ENCODE measurements at places on chromosomes 12 and 14. TPM values are rescaled to one million over a fixed set of nuclear protein-coding genes. Genes with fewer than 3 reads are reported as not detected.

The PTPN6 gene
- 25.1 TPM for polyA plus RNA-seq

The FOXN4 gene
- 2.3 TPM for polyA plus RNA-seq

The RHEBL1 gene
- 2.1 TPM for polyA plus RNA-seq

The ETFBKMT gene
- 4.4 TPM for polyA plus RNA-seq

The TAS2R19 gene
- 1.6 TPM for polyA plus RNA-seq

- no peak for DNase-seq
Observed at GRCh38 chr14:24576182-24576581, at the start of gene CTSG. Gene CTSG (minus strand): TSS chr14:24576250. CDS start chr14:24576223, 27 bp downstream.

DNA sequence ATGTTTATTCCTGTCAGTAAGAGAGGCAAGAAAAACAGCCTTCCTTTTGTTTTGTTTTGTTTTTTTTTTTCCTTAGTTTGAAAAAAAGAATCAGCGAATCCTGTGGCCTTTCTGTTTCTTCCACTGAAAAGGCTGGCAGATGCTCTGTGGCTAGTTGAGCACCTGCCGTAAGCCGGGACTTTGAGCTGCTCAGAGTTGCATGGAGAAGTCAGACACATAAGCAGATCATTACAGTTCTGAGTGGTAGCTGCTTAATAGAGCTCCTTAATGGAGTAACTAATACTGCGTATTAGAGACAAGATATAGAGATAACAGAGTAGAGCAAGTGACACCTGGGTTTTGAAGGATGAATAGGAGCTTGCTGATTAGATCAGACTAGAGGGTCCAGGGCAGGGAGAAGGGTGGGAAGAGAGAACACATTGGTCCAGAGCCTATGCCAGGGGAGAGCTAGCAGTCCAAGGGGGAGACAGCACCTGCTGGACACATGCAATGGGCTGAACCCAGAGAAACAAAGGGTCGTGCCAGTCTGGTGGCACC lies 129.4 kb downstream of the TSPAN9 start:
- DNase-seq = no peak

DNA sequence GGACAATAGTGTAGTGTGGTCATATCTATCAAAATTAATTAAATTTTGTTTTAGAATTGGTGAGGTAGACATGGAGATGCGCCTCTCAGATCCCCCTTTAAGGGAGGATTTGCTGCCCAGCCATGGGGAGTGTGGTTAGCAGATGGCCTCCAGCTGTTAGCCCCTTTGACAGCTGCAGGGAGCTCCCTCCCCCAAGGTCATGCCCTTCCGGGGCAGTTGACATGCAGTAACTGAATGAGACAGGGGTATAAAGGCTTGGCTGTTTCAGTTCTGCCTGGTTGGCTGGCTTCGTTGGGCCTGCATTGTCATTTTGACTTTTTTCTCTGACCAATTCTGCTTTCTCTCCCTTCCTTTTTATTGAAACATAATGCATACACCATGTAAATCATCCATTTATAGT lies 291.5 kb upstream of the SRRM4 start:
- DNase-seq = peak; percentile 8

DNA sequence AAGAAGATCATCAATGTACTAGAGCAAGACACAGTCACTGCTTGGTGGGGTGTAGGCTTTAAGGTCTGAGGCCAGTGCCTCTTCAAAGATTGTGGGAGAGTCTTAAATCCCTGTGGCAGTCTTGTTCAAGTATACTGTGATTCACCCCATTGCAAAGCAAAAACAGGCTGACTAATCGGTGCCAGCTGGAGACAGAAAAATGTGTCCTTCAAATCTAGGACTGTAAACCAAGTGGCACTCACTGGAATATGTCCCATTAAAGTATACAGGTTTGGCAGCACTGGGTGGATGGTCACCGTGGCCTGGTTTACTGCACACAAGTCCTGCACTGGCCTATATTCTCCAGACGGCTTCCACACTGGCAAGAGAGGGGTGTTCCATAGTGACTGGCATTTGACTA lies 1315.3 kb downstream of the TMEM121 start:
- no peak for DNase-seq

All from renal pelvis (tissue), 12 donors.